NCI-H1105 treated with DMSO at 0.1 percent for 48 hours (cell line): ENCODE measurements at places on chromosomes 5 and 9.

DNA sequence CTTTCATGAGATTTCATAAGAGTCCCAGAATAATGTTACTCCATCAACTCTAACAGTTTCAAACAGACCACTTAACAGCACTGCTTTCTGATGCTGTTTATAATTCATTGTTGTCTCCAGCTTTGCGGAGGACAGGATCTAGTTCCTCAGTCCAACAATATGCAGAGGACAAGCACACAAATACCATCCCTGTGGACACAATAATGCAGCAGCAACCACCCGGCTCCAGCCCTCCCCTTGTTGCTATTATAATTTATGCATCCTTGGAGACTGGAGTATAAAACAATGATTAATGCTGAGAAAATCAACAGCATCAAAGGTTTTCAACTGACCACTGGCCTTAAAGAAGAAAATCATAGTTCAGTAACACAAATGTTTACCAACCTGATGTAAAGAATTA is 108.3 kb downstream of the DENND1A start:
- no peak for DNase-seq

DNA sequence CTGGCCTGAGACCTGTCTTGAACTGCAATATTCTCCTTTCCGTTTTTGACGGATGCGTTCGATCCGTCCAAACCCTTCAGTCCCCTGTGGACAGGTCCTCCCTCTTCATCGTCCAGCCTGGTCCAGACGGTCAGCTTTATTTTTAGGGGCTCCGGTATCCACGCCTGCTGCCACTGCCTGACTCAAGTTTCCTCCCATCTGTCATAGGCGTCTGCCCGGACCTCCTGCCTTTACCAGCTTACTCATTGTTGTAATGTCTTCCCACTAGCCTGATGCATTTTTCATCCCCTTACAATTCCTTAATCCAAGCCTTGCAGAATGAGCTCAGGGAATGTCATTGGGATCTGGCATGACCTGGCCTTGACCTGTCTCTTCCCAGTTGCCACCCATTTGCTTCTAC is 145.8 kb downstream of the TENT4A start:
- no peak for DNase-seq

- no peak for DNase-seq
Observed at GRCh38 chr9:27659001-27659400, 85.7 kb upstream of the C9orf72 start.

DNA sequence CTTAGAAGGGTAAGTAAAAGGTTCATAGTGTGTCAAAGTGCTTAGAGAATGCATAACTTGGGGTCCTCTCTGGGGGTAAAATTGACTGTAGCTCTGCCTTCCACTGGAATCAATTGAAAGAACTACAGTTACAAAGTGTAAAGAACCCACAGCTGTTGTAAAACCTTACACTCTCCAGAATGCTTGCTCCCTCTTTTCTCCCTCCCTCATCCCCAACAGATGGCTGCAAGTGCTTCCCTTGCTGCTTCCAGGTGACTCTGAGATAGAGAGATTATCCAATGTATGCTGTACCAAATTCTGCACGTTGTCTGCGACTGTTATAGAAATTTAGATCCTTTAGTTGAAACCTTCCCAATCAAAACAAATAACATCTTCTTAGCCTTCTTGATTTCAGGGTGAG is 126.0 kb downstream of the STK32A start:
- no peak for DNase-seq

DNA sequence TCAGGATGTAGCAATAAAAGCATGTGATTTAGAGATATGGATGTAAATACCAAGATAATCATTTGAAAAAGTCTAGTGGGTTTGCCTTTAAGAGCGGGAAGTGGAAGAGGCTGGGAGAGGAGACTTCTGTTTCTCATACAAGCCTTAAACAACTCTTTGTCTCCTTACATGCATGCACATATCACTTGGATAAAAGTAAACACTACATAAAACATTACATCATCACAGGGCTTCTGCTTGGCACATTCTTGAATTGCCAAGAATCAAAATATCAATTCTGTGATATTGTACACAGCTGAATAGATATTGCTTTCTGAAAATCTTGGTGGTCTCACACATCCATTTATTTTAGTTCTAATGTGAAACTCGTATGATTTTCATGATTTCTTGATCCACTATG is 57.6 kb downstream of the FOXD1 start:
- no peak for DNase-seq

DNA sequence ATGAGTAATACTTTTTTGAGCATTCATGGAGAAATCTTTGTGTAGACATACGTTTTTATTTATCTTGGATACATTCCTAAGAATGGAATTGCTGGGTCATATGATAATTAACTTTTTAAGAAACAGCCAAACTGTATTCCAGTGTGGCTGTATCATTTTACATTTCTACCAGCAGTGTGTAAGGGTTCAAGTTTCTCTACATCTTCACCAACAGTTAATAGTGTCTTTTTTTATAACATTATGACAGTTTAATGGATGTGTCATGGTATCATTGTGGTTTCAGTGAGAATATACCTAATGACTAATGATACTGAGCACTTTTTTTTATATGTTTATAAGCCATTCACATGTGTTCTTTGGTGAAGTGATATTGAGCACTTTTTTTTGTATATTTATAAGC is 52.4 kb downstream of the NIPBL start:
- no peak for DNase-seq

GRCh38 chr9:1057910-1058309 is 7.8 kb downstream of the DMRT2 start:
- no peak for DNase-seq
